Type B pancreatic cell (in vitro differentiated cells): ENCODE measurements at places on chromosomes 6 and 20. TPM values are rescaled to one million over a fixed set of nuclear protein-coding genes. Genes with fewer than 3 reads are reported as not detected.
A peak's percentile ranks its signal among the peaks of the same experiment; 100 is the strongest.

DNA sequence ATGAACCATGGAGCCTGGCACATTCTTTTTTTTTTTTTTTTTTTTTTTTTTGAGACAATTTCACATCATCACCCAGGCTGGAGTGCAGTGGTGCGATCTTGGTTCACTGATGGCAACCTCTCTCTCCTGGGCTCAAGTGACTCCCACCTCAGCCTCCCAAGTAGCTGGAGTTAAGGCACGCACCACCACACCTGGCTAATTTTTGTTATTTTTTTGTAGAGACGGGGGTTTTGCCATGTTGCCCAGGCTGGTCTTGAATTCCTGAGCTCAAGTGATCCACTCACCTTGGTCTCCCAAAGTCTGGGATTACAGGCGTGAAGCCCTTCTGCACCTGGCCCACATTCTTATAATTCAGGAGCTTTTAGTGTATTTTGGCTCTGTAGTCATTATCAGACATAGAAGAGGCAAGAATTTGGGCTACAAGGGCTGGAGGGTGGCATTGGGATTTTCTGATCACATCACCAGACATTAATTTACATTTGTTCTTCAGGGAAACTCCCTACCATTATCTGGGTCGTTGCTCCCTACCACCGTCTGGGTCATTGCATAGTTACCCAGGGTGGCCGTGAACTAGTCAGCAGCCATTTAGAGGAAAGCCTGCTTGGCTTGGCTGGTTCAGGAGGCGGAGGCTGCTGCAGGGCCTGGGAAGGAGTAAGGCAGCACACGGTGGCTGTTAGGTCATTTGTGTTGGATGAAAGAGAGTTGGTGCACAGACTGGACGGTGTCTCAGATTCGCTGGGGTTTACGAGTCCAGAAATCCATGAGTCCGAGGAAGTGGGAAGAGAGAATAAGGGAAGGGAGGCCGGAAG, 17.6 kb downstream of the ARID1B start:
- peaks cover 64% of the 10 kb centered on the region for H3K4me1 ChIP-seq
- peak overlapping the region; percentile 21 for H3K27ac ChIP-seq
- no peaks in the 10 kb centered on the region for H3K27me3 ChIP-seq
- DNase-seq, result no peak
- peaks cover 15% of the 10 kb centered on the region for H3K36me3 ChIP-seq

C6orf163 gene
- 3.3 and 4.7 TPM in 2 replicates for total RNA-seq

CST1 gene
- total RNA-seq, result 53.5 and 409 TPM in 2 replicates

GRCh38 chr6:160861824-160862223, 129.7 kb upstream of the MAP3K4 start:
- no peaks in the 10 kb centered on the region for H3K4me1 ChIP-seq
- no peak for DNase-seq
- H3K36me3 ChIP-seq, result no peaks in the 10 kb centered on the region
- no peaks in the 10 kb centered on the region for H3K27me3 ChIP-seq
- H3K4me3 ChIP-seq, result no peak overlapping the region

DNA sequence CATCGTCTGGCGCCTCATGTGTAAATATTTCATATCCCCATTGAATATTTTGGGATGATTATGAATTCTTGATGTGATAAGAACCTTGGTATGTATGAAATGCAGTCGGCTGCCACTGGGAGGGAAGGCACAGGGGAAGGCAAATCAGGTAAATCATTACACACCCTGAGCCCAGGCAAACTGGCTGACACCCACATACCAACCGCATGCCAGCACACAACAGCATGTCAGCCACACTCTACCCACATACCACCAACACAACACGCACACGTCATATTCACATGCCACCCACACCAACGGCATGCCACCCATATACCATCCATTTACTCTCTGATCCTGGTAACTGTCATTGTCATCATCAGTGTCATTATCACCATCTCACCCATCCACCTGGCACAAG, 28.3 kb upstream of the MDGA1 start:
- no peak overlapping the region for H3K4me3 ChIP-seq
- peaks cover 12% of the 10 kb centered on the region for H3K27me3 ChIP-seq
- no peaks in the 10 kb centered on the region for H3K36me3 ChIP-seq

GRCh38 chr6:38353310-38354036, 286.3 kb downstream of the BTBD9 start:
- DNase-seq, result no peak
- peaks cover 26% of the 10 kb centered on the region for H3K27me3 ChIP-seq
- H3K27ac ChIP-seq, result no peak overlapping the region
- H3K4me3 ChIP-seq, result no peak overlapping the region
- peaks cover 17% of the 10 kb centered on the region for H3K4me1 ChIP-seq

GRCh38 chr6:111558690-111559187, 46.9 kb downstream of the TRAF3IP2 start:
- no peaks in the 10 kb centered on the region for H3K27me3 ChIP-seq
- peak overlapping the region; percentile 73 for H3K27ac ChIP-seq
- H3K4me3 ChIP-seq, result peak overlapping the region; percentile 65
- DNase-seq, result no peak

GRCh38 chr6:89269252-89269651, 45.8 kb downstream of the GABRR2 start:
- no peaks in the 10 kb centered on the region for H3K36me3 ChIP-seq
- no peaks in the 10 kb centered on the region for H3K4me1 ChIP-seq
- DNase-seq, result peak; percentile 37
- H3K4me3 ChIP-seq, result no peak overlapping the region
- peaks cover 4% of the 10 kb centered on the region for H3K27me3 ChIP-seq

PI16 gene
- not detected in 2 replicates for total RNA-seq

TOP1 gene
- total RNA-seq, result 72.5 and 84.6 TPM in 2 replicates

CST5 gene
- 0.79 TPM in 1 of 2 replicates, not detected in the other for total RNA-seq

- no peak overlapping the region for H3K27ac ChIP-seq
- H3K4me3 ChIP-seq, result no peak overlapping the region
- DNase-seq, result no peak
- H3K4me1 ChIP-seq, result no peaks in the 10 kb centered on the region
- no peaks in the 10 kb centered on the region for H3K27me3 ChIP-seq
Observed at GRCh38 chr20:46388201-46388836, 18.1 kb downstream of the ELMO2 start.

MAS1 gene
- total RNA-seq, result not detected in 2 replicates
